ENCODE measurements at places on chromosomes 4 and X.

DNA sequence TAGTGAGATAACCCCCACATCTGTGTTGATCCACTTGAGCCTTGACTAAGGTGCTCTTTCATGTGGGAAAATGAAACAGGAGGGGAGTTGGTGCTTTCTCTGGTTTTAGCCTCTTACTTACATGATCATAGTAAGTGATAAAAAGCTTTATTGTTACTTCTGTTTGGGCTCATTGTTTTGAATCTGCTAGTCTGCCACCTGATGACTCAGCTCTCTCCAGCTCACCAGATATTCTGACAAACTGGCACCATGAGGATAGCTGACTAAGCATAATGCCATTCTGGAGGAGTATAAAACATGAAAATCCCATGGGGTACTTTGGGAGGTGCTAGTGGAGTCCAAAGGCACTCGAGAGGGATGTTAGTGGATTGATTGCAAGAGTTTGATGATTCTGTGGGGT, 824.0 kb downstream of the RAPGEF2 start:
- DNase-seq, result no peak

GRCh38 chr4:109574443-109574850, 14.4 kb downstream of the MCUB start:
- no peak for DNase-seq

- no peak for DNase-seq
These were observed 219.0 kb downstream of the TLL1 start for GRCh38 chr4:166091912-166092510.

DNA sequence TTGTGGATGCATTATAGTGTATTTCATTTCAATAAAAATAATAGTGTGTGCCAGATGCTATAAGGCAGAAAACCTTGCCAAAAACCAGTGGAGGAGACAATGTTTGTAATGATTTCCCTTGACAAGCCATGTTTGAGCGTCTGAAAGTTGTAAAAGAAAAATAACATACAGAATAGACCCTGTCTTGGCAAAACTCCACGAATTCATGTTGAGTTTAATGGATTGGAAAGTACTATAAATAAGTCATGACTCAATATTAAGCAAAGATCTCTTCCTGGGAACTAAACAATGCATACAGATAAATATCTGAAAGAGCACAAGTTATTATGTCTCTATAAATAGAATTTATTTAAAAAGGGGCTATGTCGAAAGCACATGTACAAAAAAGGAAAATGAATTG, 543.5 kb downstream of the GABRG1 start:
- no peak for DNase-seq

GRCh38 chr4:140157341-140157740, 3.4 kb upstream of the MAML3 start:
- DNase-seq, result no peak

DNA sequence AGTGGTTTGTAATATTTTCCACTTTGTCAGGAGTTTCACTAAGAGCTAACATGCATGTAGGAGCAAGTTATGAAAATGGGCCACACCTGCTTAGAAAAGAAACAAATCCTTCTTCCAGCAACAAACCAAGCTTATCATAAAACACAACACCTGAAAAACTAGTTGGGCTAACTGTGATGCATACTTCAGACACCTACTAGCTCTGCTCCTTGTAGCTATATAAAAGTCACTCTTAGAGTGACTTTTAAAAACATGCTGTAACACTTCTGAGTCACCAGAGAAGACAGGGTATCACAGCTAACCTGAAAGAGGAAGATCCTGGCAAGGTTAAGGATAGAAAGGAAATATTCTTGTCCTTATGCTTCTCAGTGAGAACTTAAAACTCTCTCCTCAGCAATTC, 3.6 kb upstream of the SLAIN2 start:
- no peak for DNase-seq

DNA sequence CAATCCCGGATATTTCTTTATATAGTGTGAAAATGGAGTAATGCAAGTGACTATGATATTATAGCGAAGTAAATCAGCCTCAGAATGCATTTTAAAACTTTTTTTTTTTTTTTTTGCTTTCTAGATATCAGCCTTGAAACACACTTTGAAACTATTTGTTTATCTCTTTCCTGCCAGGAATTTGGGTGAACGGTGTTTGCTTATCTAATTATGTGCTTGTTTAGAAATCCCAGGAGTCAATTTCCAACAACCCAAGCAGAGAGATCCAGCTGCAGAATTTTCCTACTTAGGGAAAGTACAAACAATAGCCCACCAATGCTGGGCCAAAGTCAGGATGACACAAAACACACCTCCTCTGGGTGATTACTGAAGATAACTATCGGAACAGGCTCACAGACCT, 958.8 kb downstream of the PCDH18 start:
- DNase-seq, result no peak

DNA sequence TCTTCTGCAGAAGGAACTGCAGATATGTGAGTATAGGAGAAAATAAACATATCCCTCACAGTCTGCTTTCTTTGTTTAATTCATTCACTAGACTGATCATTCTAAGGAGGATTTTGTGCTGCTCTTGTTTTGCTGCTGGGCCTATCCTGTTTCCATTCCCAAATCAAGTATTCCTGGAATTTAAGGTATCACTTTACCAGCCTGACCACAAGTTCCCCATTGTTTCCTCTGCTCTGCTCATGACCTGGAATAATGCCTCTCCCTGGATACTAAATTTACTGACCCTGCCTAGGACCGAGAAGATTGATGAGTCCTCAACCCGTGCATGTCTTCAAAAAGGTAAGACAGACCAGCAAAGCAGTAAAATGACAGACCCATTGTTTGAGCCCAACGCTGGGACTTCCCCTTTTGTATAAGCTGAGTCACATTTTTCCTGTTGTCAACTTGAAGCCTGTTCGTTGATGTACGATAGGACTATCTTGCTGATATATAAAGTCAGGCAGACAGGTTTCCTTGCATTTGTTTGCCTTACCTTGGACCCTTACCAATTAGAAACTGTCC, 85.5 kb upstream of the TET2 start:
- DNase-seq, result peak; percentile 47

GRCh38 chrX:146615628-146616348, 193.8 kb upstream of the CXorf51B start:
- DNase-seq, result no peak

GRCh38 chrX:12975991-12976558, 1.2 kb downstream of the TMSB4X start:
- no peak for DNase-seq

GRCh38 chr4:89000844-89001360, 56.1 kb downstream of the FAM13A start:
- DNase-seq, result no peak

- DNase-seq, result no peak
These were observed 257.5 kb upstream of the FTHL17 start for GRCh38 chrX:31329298-31329697.

DNA sequence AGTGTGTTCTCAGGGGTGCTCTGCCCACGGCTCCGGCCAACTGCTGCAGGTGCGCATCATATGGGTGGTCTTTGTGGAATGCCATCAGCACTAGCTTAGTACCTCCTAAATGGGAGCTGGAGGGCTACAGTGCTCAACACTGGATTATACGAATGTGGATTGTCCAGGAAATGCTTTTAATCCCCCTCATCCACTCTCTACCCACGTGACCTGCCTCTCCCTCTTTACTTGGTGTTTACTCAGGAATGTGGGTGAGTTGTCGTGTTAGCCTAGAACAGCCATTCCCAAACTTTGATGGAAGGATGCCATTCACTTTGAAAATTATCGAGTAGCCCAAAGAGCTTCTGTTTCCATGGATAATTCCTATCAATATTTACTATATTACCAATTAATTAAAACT, 150.8 kb downstream of the PTTG2 start:
- DNase-seq, result no peak

- no peak for DNase-seq
These were observed 20.0 kb upstream of the EFNB1 start for GRCh38 chrX:68808686-68809357.

GRCh38 chrX:119579414-119579813, 5.1 kb downstream of the UBE2A start:
- no peak for DNase-seq

DNA sequence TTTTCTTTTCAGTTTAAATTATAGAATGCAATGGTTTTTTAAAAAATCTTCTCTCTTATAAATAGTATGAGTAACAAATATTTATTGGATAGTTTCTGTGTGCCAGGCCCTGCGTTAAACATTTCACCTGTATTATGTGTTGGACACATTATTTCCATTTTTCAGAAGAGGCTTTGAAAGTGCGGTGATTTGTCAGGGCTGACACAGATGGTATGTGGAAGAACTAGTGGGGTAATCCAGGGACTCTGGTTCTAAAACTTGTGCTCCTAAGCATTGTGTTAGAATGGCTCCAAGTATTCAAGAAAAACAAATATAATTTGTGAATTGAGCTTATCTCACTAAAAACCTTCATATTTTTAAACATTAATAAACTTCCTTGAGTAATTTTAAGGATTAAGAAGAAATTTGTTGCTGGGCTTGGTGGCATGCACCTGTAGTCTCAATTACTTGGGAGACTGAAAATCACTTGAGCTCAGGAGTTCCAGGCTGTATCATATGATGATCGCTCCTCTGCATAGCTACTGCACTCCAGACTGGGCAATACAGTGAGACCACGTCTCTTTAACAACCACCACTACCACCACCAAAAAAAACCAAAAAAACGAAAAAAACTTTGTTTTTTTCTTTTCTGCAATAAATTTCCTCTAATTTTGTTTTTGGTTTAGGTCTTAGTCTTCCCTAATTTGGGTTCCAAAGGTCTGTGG, 40.0 kb downstream of the RAPGEF2 start:
- no peak for DNase-seq

GRCh38 chr4:16196482-16197393, 29.5 kb downstream of the TAPT1 start:
- DNase-seq, result no peak

DNA sequence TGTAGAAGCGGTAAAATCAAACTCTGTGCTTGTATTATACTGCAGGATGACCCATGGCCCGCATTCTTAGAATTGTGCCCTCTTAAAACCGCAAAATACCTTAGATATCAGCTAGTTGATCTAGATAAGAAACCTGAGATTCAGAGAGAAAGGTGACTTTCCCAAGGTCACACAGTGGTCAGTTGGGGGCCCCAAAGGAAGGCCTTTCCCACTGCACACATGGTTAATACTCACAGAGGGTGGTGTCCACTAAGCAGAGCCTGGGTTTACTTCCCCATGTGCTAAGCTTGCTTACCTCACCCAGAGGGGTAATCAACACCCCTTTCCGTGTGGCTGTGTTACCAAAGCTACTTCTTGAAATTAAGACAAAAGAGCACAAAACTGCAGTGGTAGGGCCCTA, 66.3 kb downstream of the RBM47 start:
- DNase-seq, result no peak

- DNase-seq, result no peak
These were observed 742 bp upstream of the TAF1 start for GRCh38 chrX:71365356-71365874.

GRCh38 chr4:83112231-83112630, 2.3 kb downstream of the PLAC8 start:
- DNase-seq, result no peak

- no peak for DNase-seq
These were observed 393.7 kb downstream of the GASK1B start for GRCh38 chr4:157779081-157779480.

GRCh38 chrX:74536152-74536831, 78.1 kb downstream of the RLIM start:
- peak; percentile 25 for DNase-seq

- DNase-seq, result no peak
These were observed 1381.4 kb upstream of the IGFBP7 start for GRCh38 chr4:58491620-58492019.

DNA sequence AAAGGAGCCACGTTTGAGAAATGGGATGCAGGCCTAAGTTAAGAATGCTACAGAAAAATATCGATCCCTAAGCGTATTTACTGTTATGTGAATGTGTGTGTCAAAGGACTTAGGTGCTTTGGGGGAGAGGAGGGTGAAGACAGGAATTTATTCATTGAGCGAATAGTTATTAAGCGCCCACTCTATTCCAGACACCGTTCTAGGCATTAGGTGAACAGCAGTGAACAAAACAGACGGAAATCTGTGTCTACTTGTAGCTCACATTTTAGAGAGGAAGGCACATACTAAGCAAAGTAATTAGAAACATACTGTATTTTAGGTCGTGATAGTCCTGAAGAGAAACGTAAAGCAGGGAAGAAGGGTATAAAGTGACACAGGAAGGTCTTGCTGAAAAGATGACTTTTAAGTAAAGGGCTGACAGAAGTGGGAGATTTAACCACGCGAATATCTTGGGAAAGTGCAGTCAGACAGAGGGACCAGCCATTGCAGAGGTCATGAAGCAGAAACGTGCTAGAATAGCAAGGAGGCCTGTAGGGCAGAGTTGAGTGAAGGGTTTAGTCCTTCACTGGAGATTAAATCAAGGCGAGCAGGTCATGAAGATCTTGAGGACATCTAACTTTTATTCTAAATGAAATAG, 541 bp downstream of the AIMP1 start:
- no peak for DNase-seq

GRCh38 chrX:140744085-140744484, 34.5 kb downstream of the LINC00632 start:
- DNase-seq, result no peak

GRCh38 chrX:3351276-3351675, 4.8 kb upstream of the MXRA5 start:
- DNase-seq, result no peak

DNA sequence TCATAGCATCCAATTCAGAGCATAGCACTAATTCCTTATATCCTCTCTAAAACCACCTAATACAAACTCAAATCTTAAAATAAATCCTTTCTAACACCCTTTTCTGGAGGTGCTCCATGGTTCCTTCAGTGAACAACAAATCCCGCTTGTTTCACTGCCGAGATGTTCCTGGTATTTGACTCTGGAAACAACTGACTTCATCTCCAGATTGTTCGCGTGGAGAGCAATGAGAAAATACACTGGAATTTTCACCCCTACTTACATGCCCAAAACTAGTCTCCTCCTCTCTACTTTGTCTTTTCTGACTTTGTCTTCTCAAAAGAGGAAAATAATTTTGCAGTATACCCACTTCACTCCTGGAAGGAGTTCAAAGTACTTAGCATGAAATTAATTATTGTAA, 129.0 kb downstream of the PLS3 start:
- no peak for DNase-seq

- no peak for DNase-seq
These were observed 92.0 kb downstream of the GUCY2F start for GRCh38 chrX:109389917-109390316.

- DNase-seq, result no peak
These were observed 155.5 kb upstream of the MXRA5 start for GRCh38 chrX:3501833-3502535.

DNA sequence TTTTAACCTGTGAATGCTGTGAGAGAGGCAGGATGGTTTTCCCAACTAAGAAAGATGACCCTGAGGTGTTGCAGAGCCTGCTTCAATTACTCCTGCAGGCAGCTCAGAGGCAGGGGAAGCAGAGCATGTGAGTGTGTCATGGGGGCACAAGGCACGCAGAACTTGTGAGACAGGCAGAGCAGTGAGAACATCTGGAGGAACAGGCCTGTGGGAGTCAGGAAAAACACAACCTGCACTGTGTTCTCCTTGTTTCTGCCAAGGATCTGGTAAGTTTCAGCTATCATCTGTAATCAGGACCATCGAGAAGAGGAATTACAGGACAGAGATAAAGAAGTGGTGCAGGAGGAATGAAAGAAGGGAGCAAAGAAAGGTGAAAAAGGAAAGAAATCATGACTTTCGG, 741.8 kb upstream of the INTU start:
- DNase-seq, result no peak

Data from stimulated activated CD4-positive, alpha-beta T cell treated with anti-CD3 and anti-CD28 coated beads, Interleukin-1b, Interleukin-23, amount 100 ng/mL, for 48 hours (primary cell).